ENCODE measurements at places on chromosomes 11 and 22. TPM values are rescaled to one million over a fixed set of nuclear protein-coding genes. Genes with fewer than 3 reads are reported as not detected.

DNA sequence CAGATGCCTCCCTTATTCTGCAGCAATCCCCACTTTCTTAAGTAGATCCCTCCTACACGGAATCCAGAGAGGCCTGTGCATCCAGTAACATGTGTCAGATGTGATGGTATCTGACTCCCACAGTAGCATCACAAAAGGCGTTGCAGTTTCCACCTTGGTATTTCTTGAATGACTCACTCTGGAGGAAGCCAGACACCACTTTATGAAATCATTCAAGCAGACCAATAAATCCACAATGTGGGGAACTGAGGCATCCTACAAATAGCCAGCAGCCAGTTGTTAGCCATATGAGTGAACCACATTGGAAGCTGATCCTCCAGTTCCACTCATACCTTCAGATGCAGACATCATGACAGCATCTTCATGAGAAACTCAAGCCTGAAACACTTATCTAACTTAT, 798.1 kb downstream of the OPCML start:
- no peak for DNase-seq

GRCh38 chr11:2747248-2748027, 47.6 kb upstream of the KCNQ1OT1 start:
- DNase-seq = no peak

GRCh38 chr11:112212710-112213109, 13.5 kb upstream of the PTS start:
- DNase-seq = no peak

DNA sequence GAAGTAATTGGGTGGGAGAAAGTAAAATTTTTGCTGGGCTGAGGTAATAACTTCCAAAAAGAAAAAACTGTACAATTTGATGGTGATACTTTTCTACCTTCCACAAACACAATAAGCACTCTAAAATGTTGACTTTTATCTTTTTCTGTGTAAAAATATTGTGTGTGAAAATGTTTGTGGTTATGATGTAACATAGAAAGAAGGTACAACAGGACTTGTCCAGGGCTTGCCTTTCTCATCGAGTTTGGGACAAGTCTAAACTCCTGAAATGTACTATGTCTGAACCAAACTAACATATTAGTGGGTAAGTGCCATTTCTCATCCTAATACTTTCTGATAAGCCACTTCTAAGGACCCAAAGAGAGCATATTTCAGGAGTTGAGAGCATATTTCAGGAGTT, 174.2 kb upstream of the PDGFD start:
- DNase-seq = no peak

- DNase-seq = no peak
Measured at GRCh38 chr11:100340466-100341319, 346.4 kb upstream of the ARHGAP42 start.

GRCh38 chr11:27408246-27408800, 45.3 kb upstream of the CCDC34 start:
- DNase-seq = no peak

GRCh38 chr11:23078289-23078971, 218.2 kb upstream of the CCDC179 start:
- DNase-seq = no peak

DNA sequence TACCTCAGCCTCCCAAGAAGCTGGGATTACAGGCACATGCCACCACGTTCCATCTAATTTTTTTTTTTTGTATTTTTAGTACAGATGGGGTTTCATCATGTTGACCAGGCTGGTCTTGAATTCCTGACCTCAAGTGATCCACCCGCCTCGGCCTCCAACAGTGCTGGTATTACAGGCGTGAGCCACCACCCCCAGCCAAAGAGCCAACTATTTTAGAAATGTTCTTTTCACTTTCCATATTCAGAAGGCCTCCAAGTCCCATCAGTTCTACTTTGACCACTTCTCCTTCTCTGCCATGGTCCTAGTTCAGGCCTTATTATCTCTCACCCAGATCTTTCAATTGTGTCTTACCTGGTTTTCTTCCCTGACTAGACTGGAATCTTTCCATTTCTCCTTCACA, 48.2 kb downstream of the CCDC83 start:
- no peak for DNase-seq

- DNase-seq = no peak
Measured at GRCh38 chr22:23777776-23778576, 5.3 kb downstream of the MMP11 start.

GRCh38 chr11:114293201-114293711, 2.9 kb upstream of the NNMT start:
- no peak for DNase-seq

GRCh38 chr11:68206211-68206610, 6.9 kb downstream of the KMT5B start:
- DNase-seq = peak; percentile 46

DNA sequence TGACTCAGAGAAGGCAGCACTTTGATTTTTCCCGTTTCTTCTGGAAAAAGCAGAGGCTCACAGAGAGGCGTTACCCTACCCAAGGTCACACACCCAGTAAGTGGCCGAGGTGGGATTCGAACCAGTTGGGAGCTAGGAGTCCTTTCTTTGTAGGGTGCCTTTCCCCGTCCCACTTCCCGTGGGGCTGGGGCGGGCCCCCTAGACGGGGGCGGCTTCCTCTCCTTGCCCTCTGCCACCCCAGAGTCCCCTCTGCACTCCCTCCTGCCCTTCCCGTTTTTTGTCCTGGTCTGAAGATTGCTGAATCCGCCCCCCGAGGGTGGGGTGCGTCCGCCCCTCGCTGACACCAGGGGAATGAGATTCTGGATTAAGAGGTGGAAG, 747 bp downstream of the TPCN2 start:
- no peak for DNase-seq

DNA sequence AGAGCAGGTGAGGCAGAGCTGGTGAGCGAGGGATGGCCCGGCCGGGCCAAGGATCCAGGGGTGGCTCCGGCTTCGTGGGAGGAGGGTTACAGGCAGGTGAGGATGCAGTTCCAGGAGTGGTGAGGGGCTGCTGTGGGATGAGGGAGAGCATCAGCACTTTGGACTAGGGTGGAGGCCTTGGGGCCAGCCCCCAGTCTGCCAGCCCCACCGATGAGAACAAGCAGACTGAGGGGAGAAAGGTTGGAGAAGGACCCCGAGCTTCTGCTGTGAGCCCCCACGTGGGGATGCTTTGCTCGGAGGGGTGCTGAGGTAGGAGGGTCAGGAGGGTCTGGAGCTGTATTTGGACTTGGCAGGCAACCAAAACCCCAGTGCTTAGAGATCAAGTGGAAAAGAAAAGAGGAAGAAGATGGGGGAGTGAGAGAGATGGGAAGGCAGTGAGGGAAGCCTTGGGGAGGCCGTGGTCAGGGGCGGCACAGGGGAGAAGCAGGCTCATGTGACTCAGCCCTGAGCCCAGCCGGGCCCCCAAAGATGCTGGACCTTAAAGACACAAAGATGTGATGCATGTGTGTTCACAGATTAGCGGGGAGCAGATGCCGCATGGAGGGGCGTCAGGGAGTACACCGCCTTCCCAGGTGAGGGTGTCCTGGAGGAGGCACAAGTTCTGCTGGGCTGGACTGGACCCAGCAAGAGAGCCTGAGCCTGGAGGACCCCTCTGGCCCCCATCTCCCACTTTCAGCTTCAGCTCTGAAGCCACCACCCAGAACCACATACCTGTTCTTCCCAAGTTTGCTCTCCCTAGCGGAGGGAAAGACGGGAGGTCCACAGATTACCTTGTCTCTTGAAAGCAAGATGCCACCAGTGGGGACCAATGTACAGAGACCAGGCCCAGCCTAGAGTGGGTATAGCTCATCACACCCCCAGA, 91.3 kb downstream of the CDKN1C start:
- DNase-seq = no peak

DNA sequence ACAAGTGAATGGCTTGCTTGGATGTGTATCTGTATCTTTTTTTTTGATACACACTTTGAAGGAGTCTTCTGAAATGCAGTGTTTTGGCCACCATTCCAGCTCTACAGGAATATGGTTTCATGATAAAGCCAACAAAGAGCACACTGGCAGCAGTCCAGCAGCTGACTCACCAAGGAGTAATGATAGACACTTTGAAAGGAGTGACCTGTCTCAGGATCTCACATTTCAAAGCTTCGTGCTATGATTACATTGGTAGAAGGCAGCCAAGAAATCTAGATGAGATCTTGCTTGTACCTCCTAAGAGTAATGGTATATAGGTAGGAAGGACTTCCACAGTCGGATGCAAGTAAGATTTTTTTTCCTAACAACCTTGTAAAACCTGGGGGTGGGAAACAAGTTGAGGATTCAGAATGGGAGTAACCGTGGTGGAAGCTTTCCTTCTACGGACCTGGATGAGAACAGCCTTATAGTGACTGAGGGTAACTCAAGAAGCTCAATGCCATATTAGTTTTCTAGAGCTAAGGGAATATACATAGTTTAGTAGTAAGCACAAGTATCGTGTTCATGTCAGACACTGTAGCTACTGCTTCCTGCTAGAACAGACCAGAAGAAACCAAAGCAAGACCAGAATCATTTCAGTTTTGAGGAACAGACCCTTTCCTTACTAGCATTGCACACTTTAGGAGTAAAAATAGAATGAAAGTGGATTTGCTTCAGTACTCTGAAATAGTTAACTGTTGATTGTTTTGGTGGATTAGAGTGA, 25.0 kb downstream of the MTMR3 start:
- DNase-seq = no peak

- no peak for DNase-seq
Measured at GRCh38 chr22:28978158-28978557, 83.5 kb downstream of the C22orf31 start.

DNA sequence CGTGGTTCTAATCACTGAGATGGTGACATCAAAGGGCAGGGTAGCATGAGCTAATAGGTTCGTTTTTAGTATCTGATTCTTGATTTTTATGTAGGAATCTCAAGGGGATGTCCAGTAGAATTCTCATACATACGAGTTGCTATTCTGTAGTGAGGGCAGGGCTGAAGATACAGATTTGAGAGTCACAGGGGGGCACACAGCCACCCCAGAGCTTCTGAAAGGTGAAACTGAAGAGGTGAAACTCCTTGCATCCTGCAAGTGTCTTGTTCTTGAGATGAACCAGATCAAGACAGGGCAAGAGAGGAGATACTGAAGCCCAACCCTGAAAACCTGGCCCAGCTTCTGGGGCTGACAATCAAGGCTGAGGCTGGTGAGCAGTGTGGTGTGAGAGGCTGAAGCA, 35.6 kb upstream of the TMEM123 start:
- DNase-seq = no peak

DNA sequence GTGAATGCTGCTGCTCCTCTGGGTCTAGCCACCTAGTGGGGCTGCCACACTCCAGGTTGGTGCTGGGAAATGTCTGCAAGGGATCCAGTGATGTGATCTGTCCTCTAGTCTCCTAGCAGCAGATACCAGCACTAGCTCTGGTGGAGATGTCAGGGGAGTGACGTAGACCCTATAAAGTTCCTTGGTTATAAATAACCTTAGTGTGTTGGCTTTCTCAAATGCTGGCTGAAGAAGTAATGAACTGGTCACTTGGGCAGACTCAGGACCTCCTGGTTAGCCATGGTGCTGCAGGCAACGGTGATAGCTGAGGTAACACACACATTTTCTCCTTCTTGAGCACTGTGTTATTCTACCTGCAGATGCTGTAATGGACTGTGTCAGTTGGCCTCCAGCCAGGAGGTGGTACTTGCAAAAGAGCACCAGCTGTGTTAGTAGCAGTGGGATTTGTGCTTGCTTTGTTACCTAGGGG, 35.5 kb downstream of the BBOX1 start:
- DNase-seq = no peak

DNA sequence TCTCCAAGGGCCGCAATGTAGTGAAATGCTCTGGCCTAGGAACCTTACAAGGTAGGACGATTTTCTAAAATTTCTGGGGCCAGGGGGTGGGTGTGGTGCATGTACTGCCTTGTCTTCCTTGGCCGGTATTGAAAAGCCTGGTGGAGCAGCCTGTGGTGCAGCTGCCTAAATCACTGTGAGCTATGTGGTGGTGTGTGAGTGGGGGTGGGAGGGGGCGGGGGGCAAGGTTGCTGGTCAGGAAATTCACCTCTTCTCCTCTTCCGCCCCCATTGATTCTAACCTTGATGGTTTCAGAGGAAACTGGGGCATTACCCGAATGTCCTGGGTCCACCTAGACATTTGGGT, 137.2 kb downstream of the DBX1 start:
- no peak for DNase-seq

- DNase-seq = no peak
Measured at GRCh38 chr22:50303848-50304527, 3.5 kb downstream of the PLXNB2 start.

DNA sequence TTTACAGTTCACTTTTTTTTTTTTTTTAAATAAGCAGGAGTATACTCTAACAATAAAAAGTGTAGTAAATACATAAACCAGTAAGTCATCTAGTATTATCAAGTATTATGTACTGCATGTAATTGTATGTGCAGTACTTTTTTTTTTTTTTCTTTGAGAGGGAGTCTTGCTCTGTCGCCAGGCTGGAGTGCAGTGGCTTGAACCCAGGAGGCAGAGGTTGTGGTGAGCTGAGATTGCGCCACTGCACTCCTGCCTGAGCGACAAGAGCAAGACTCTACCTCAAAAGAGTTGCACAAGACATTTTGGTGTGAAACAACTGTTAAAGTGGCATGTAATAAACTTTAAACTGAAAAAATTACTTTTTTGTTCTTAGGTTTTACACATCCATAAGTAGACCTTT, 16.7 kb downstream of the BCL2L13 start:
- DNase-seq = no peak

GRCh38 chr11:72228229-72228843, 3.8 kb downstream of the INPPL1 start:
- no peak for DNase-seq

- DNase-seq = no peak
Measured at GRCh38 chr11:57360991-57361390, 20.0 kb downstream of the PRG3 start.

- no peak for DNase-seq
Measured at GRCh38 chr11:59201353-59201752, 11.4 kb downstream of the MPEG1 start.

The OR10D3 gene
- total RNA-seq = not detected

The CENPM gene
- 92.0 TPM for total RNA-seq

The MS4A12 gene
- not detected for total RNA-seq

The RIMBP3B gene
- 0.84 TPM for total RNA-seq

The AQP11 gene
- not detected for total RNA-seq

The SLC43A3 gene
- total RNA-seq = 98.2 TPM

The BLID gene
- not detected for total RNA-seq

The ZBTB16 gene
- total RNA-seq = 7.6 TPM

The DGCR6 gene
- 1.2 TPM for total RNA-seq

Measured in activated CD4-positive, alpha-beta T cell treated with anti-CD3 and anti-CD28 coated beads, Interleukin-2, amount 10 ng/mL, durations not matched to agents 7 days and 5 days (primary cell).